Posterior cingulate gyrus (tissue), 11 donors: ENCODE measurements at places on chromosomes 13 and 19.
A peak's percentile ranks its signal among the peaks of the same experiment; 100 is the strongest.

DNA sequence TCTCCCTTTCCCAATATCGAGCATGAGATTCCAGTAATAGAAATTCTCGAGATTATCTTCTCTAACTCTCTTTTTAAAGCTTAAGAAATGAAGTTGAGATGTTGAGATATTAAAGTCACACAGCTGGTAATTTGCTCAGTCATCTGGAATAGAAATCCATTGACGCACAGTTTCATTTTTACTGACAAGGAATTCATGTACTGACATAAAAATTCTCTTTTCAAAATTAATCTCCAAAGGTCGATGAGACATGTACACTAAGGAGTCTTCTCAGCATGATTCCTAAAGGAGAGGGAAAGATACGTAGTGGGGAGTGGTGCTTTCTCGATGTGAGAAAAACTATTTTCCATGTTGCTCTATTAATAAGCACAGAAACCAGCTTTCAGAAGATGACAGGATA is 1639.5 kb upstream of the MIR17HG start:
- no peak for DNase-seq

- DNase-seq: no peak
Measured at GRCh38 chr19:16626796-16627192, 1.2 kb downstream of the MED26 start.

GRCh38 chr19:42325896-42326771 is 699 bp downstream of the MEGF8 start:
- peak; percentile 75 for DNase-seq

DNA sequence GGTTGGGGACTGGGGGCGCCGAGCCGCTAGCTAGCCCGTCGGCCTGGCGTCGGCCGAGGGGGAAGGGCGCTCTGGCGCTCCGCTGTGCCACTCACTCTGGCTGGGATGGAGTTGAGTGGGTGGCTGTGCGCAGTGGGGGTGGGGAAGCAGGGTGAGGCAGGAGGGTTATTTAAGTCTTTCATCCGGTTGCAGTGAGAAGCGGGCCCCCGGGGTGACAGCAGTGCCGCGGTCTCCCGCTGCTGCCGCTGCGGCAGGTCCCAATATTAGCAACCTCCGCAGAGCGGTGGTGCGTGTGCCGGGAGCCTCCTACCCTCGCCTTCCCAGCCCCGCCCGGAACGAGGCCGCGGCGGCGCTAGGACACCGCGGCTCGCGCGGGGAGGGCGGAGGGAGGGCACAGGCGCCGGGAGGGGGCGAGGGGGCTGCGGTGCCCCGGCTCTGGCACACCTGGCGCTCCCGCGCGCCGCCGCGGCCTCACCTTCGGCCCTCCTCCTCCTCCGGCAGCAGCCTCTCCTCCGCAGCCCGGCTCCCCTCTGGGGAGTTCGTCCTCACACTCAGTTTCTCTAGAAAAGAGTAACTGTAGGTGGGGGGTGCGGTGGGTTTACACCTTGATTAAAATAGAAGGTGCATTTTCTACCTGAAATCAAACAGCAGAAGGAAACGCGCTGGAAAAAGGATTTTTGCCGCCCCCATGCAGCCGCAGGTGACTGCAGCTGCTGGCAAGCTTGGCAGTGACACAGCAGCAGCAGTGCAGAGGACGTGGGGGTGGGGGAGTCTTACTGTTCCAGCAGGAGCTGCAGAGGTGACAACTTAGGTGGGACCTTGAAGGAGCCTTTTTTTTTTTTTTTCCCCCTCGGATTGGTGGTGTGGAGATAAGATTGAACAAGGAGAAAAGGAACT is 4.5 kb downstream of the FGF9 start:
- peak; percentile 49 for DNase-seq

DNA sequence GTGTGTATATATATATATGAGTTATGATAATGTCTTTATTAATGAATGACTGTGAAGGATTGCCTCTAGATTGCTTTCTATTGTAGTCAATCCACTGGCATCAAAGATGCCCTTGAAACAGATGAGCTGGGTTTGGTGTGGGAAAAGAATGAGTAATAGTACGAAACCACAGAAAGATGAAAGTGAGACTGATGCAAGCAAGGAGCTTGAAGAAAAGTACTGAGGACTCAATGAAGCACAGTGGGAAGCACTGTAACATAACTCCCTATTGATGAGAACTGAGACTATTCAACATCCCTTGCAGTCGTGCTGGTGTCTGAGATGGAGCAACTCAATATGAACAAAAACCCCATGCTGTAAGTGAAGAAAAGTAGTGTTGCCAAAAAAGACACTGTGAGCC is 1794.2 kb downstream of the SLITRK5 start:
- DNase-seq: no peak

DNA sequence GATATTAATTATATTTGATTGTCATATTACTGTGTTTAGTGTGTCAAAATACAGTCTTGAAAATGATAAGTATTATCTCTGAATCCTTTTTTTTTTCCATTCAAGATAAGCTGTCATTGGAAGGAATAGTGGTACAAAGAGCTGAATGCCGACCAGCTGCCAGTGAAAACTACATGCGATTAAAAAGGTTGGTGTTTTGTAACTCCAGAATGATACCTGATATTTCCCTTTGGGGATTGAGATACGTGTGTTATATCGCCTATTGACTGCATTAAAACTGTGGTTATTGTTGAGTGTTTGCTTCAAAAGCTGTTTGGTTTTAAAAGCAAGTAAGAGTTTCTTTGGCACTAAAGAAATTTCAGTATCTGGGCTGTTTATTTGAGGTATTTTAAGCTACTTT is 6.5 kb upstream of the KCTD4 start:
- no peak for DNase-seq

GRCh38 chr19:47284324-47284899 is 9.7 kb downstream of the INAFM1 start:
- DNase-seq: no peak

DNA sequence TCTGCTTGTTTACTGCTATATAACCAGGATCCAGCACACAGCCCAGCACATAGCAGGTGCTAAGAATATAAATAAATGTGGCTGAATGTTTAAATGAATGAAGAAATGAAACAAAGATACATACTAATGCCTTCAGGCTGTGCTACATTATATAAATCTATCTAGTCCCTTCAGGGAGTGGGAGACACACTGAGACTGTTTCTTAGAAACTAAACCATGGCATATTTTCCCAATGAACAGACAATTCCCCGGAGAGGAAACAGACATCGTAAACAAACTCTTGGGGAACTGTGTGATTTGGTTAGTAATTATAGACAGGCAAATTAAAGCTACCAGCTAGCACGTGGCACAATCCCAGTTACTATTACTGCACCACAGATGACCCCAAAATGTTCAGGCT is 9.7 kb upstream of the FEM1A start:
- no peak for DNase-seq

DNA sequence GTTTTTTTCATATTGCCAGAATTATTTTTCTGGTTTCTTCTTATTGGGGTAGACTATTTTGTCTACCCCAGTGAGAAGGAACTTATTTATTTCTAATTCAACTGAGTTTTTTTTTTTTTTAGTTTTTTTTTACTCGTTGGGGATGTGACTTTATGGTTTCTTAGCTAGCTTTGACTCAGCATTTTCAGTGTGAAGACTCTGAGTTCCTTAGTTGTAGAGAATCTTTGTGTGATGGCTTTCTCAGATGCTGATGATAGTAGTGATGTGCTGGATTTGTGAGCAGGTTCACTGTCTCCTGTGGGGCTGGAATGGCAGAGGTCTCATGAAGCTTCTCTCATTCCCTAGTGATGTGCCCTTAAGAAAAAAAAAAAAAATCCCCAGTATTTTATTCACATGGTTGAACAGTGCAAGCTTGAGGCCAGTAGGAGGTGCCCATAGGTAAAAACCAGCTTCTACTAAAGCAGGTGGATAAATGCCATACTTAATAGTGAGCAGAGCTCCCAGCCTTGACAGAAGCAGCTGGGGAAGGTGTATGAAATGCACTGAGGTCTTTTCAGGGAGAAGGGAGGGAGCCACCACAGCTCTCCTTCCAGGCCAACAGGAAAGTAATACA is 106.2 kb upstream of the KLF5 start:
- DNase-seq: no peak

DNA sequence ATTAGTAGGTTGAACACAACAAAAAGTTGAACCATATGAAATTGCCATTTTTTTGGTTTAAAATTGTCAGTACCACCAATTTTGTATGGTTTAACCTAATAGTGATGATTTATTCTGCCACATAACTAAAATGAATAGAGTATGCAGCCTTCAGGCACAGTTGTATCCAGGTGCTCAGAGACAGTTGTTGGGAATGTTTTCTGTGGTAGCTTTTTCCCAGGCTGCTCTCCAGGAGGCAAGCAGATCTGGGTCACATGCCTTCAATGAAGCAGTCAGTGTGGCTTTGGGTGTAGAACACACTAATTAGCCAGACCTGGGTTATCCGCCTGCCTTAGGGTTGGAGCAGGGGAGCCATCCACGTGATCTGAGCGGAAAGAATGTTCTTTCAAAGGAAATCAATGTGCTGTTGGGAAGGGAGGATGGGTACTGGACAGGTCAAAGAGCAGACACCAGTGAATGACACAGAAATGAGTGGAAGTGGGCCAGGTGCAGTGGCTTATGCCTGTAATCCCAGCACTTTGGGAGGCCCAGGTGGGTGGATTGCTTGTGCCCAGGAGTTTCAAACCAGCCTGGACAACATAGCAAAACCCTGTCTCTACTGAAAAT is 28.6 kb downstream of the MARK4 start:
- no peak for DNase-seq

DNA sequence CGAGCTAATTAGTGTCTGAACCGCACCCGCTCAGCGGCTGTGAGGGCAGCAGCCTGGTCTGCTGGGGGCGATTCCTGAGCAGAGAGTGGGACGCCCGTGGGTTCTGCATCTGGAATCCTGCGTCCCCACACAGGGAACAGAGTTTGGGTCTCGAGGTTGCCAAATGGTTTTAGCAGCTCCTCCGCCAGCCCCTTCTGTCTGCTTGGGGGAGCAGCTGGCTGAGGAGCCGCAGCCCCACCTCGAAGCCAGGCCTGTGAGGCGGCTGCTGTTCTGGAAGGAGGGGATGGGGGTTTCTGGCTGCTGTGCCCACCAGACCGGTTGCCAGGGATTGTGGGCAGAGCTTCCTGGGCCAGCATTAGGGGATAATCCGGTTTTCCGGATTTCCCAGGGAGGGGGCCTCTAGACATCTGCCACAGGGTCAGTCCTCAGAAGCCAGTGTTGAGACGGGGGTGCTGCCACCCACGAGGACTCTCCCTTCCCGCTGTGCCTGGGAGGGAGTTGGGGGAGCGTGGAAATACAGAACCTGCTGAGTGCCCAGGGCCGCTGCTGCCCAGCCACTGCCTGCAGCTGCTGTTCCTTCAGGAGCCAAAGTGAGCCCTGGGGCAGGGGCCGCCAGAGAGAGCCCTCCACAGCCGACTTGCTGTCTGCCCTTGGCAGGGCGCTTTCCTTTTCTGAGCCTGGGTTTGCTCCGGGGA is 2.0 kb downstream of the CDC34 start:
- peak; percentile 85 for DNase-seq

DNA sequence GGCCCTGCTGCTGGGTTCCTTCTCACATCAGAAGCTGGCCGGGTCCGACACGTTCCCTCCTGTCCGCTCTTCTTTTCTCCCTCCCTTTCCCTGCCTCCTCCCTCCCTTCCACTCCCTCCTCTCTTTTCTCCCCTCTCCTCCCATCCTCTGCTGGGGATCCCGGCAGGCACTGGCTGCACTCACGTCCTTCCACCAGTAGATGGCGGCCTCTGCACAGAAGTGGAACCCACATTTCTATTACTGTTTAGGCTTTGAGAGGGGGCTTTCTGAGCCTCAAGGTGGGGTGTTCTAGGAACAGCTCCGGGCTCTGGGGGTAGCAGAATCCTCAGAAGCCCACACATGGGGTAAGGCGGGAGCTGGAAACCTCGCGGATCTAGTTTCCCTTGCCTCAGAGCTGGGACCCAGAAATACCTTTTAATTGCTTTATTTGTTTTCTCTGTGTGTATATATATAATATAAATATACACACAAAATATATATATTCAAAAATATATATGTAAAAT is 294.2 kb downstream of the ZNF536 start:
- DNase-seq: peak; percentile 88

DNA sequence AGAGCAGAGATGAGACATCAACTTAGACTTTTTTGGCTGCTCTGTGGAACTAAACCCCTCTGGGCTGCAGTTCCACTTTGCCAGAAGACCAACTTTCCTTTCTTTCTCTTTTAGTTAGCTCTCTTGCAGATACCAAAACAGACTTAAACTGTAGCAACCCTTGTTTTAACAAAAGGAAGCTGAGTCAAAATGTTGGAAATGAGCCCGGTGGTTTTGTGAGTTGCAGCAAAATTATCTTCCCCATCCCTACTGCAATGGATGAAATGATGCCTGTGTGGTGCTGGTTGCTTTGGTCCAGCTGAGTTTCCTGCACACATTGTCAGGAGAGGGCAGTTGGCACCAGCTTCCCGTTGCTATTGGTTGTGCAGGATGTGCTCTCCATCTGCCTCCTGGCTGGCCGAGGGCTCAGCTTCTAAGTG is 115.3 kb downstream of the LRCH1 start:
- DNase-seq: peak; percentile 13

GRCh38 chr13:32845952-32846950 is 170.0 kb upstream of the KL start:
- DNase-seq: no peak
